ENCODE measurements at places on chromosomes 7 and 10.

DNA sequence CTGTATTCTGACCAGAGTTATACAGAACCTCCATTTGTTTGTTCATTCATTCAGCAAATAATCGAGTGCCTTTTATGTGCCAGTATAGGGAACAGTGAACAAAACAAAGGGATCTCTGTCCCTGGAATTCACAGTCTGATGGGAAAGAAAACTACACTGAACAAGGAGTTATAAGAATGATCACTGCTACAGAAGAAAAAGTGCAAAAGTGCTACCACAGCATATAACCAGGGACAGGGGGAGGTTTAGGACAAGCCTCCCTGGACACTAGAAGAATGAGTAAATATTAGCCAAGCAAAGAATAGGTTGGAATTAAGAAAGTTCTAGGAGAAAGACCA is 4.2 kb downstream of the CLDN12 start:
- no peak for DNase-seq

DNA sequence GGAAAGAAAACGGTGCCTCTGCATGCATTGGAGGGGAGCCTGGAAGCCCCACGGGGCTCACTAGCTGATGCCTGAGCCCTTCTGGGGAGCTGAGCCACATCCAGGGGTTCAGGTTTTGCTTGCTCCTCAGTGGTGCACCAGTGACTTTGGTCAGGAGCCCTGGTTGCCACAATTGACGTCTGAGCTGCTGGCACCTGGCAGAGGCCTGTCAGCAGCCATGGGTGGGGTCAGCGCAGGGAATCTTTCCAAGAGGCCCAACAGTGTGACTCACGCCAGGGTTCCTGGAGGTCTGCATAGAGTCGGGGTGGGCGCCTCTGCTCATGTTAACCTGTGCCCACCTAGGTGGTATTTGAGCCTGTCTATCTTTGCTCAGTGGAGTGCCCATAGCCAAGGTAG is 138.7 kb downstream of the NEURL1 start:
- DNase-seq = no peak

DNA sequence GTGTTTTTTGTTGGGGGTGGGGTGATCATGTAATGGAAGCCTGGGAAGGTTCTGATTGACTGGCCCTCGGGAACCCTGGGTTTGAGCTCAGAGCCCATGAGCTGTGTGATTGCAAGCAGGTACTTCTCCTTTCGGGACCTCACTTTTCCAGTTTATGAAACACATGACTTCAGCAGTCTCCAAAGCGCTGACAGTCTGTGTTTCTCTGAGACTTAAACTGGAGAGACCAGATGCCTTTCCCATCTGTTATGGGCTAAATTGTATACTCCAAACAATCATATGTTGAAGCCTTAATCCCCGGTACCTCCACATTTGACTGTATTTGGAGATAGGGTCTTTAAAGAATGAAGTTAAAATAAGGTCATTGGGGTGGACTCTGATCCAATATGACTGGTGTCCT is 493.6 kb downstream of the GALNT17 start:
- DNase-seq = no peak

DNA sequence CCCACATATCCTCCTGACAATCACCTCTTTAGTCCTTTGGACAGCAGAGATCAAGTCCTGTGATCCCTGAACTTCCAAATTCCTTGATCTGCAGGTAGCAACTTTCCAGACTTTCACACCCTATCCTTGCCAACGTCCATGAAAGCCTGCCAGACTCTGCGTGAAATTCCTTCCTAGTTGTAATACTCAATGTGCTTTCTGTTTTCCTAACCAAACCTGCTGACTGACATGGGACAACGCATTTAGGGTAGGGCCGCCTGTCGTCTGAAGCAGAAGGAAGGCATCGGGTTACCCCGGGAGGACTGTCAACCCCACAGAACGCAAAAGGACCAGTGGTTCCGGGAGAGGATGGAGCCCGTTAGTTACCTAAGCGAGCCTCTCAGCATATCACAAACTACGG is 23.9 kb downstream of the ITGA8 start:
- no peak for DNase-seq

DNA sequence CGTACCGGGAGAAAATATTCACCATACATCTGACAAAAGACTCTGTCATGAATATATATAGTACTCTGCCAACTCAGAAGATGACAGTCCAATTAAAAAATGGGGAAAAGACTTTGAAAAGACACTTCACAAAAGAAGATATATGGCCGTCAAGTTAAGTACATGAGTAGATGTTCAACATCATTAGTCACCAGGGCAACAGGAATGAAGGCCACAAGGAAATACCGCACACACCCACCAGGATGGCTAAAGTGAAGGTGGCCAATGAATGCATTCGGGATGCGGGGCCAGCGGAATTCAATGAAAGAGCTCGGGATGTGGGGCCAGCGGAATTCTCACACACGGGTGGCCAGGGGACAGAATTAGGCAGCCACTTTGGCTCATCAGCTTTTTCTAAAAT is 42.2 kb downstream of the MAD1L1 start:
- DNase-seq = no peak

- DNase-seq = no peak
Measured at GRCh38 chr10:95308389-95309302, 17.8 kb upstream of the PDLIM1 start.

- no peak for DNase-seq
Measured at GRCh38 chr7:124857672-124858235, 71.9 kb downstream of the POT1 start.

GRCh38 chr7:12415072-12415471 is 11.4 kb upstream of the VWDE start:
- no peak for DNase-seq

- DNase-seq = no peak
Measured at GRCh38 chr10:28072573-28072972, 73.7 kb upstream of the ODAD2 start.

DNA sequence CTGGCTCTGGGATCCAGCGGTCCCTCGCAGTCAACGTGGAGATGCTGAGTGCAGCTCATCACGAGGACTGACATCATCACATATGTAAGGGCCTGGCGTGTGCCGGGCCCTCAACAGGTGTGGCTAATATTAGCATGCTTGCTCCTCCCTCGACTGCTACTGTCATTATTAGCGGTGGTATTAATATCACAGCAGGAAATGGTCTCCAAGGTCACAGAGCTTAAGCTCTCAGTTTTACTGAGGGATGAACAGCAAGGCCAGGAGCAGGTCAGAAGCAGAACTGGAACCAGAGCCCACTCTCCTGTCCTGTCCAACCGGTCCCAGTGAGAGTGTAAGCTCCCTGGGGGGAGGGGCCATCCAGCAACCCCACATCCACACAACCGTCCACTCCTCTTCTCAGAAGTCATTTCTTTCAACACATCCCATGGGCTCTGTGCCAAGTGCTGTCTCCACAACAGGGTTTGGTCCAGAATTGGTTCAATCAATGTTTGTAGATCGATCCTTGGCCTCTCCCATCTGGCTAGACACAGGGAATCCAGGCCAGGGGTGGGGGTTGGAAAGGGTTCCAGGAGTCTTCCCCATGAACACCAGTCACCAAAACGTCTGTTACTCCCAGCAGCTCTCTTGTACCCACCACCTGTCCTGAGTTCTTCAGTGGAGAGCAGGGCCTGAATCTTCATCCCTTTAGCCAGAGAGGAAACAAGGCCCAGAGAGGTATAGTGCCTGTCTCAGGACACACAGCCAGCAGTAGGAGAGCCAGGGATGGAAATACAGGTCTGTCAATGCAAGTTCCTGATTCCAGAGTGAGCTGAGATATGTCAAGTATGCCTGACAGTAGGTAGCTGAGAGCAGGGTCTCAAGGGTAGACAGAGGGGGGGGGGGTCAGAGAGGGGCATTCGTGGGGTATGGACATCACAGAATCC is 45.3 kb upstream of the ZMIZ1 start:
- no peak for DNase-seq

DNA sequence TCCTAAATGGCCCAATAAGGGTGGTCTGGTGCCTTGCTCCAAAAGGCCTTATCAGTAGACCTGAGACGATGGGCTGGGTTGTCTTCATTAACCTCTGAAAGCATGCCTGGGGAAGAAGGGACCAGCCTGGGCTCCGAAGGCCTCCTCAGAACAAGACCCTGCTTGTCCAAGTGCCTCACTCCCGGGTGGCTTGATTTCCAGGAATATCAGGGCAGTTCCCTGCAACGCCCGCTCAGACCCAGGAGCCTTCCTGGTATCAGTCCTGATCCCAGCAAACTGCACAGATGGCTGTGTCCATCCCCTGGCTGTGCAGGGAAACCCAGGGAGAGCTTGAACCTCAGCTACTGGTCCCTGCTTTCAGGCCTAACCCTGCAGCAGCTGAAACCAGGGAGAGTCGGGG is 49.9 kb upstream of the CUX1 start:
- no peak for DNase-seq

DNA sequence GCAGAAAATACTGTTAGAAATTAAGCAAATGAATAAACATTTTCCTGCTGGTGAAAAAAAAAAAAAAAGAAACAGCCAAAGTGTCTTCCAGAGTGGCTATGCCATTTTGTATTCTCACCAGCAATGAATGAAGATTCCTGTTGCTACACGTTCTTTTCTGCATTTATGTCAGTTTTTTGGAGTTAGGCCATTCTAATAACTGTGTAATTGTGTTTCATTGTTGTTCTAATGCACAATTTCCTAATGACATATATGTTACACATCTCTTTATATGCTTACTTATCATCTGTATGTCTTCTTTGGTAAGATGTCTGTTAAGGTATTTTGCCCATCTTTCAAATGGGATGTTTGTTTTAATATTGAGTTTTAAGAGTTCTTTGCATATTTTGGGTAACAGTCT is 213.7 kb downstream of the ITGB1 start:
- DNase-seq = no peak

DNA sequence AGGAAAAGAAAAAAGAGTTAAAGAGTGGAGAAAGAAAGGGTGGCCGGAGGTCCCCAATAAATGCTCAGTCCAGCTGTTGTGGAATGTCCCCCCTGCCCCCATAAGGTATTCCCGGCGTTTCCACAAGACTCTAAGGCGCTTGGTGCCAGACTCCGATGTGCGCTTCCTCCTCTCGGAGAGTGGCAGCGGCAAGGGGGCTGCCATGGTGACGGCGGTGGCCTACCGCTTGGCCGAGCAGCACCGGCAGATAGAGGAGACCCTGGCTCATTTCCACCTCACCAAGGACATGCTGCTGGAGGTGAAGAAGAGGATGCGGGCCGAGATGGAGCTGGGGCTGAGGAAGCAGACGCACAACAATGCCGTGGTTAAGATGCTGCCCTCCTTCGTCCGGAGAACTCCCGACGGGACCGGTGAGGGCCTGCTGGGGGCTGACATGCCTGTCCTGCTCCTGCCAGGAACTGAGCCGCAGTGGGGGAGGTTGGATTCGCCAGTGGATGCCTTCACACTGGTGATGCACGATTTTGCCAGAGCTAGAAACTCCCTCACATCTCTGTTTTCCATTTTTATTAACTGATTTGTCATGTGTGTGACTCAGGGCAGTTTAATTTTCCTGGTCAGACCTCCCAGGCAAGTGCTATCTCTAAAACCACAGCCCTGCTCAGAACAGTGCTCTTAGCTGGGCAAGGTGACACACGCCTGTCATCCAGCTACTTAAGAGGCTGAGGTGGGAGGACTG is 34.2 kb downstream of the TACR2 start:
- DNase-seq = no peak

DNA sequence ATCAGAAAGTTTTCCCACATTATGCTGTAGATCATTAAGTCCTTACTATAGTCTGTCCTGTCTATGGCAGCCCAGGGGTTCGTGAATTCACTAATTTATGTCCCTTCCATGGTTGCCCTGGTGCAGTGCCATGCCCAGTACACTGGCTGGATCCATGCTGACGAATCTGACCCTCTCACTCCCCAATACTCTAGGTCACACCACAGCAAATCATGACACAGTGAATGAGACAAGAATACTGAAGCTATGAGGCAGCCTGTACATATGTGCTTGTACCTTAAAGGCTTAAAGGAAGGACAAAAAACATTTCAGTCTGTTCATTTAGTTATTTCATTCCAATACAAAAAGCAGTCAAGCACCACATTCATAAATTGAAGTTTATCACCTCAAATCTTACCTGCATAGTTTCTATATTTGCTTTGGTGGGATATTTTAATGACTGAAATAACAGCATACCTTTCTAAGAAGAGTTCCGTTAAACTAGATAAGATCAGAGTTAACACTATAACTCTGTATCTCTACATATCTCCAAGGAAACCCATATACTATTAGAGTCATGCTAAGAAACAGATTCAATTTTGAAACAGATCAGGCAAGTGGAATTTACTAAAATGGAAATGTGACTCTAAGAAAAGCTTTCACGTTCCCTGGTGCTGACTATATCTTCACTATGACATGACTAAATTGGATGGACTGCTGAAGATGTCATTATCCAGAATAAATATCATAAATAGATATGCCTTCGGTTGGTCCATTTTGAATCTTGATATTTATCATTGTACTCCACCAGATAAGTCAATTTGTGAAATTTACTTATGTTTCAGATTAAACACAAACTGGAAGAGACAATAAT is 36.7 kb downstream of the OSBPL3 start:
- DNase-seq = no peak

GRCh38 chr10:77041636-77042258 is 595.9 kb downstream of the KCNMA1 start:
- no peak for DNase-seq

DNA sequence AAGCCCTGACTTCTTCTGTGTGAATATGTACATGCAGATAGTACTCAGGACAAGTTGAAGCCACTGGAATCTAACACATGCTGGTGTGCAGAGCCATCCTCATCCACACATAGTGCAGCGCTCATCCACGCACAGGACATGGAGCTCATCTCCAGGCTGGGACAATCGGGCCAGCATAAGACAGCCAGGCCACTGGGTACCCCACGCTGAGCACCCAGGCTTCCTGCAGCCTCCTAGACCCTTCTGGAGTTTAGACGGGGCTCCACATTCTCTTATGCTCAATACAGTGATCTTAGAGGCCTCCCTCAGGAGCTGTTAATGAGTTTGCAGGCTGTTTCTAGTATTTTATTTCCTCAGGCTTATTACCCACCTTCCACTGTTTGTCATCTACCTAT is 238.9 kb downstream of the TNS3 start:
- DNase-seq = no peak

GRCh38 chr10:58010073-58010702 is 257.5 kb downstream of the IPMK start:
- DNase-seq = no peak

DNA sequence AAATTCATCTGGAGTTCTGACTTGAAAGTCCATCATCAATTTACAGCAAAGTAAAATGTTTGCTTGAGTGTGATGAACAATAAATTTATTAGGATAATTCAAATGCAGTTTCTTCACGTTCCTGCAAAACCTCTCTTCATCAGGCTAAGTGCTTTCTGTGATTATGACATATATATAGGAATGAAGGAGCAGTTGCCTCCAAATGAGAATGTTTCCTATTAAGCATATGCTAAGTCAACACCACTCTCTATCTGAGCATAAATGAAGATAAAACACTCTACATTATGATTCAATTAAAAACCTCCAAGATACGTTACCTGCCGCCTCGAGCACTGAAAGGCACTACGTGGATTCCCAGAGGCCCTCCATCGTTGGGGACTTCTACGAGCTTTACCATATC is 416.1 kb downstream of the PARD3 start:
- DNase-seq = no peak

- DNase-seq = no peak
Measured at GRCh38 chr7:42025635-42026375, 211.2 kb downstream of the GLI3 start.

GRCh38 chr7:494259-494687 is 25.4 kb downstream of the PDGFA start:
- DNase-seq = no peak
